ENCODE measurements at places on chromosomes 3 and 15.

GRCh38 chr3:50192689-50193141 is 1.3 kb downstream of the GNAT1 start:
- peak; percentile 64 for DNase-seq

DNA sequence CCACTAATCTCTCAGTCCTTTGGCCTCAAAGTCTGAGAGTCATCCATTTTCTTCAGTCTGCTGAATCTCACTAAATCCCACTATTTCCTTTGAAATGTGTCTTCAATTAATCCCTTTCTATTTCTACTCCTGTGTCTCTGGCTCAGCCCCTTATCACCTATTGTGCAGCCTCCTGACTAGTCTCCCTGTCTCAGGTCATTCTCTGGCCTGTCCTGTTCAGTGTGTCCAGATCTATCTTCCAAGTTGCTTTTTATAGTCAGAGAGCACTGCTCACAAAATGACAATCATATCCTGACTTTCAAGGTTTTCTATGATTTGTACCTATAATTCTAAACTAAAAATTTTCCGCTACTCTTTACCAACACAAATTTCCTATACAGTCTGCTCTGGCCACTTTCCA is 7.6 kb downstream of the ROPN1 start:
- DNase-seq, result no peak

DNA sequence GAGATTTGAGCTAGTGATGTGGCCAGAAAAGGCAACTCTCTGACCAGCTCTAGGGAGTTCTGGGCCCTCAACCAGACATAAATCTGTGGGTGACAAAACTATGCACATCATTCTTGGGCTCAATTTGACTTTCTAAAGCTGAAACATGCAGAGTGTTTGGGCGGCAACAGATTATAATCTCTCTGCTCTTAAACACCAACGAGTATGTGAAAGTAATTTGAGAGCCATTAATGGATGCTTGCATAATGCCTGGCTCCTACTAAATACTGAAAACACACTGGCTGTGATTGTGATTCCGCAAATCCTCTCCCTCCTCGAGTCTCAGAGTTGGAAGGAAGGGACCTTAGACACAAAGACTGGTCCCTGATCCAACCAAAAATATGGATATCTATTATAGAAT is 186.7 kb downstream of the UACA start:
- DNase-seq, result no peak

- DNase-seq, result peak; percentile 12
These were observed 79.0 kb upstream of the DCLK3 start for GRCh38 chr3:36843065-36844051.

DNA sequence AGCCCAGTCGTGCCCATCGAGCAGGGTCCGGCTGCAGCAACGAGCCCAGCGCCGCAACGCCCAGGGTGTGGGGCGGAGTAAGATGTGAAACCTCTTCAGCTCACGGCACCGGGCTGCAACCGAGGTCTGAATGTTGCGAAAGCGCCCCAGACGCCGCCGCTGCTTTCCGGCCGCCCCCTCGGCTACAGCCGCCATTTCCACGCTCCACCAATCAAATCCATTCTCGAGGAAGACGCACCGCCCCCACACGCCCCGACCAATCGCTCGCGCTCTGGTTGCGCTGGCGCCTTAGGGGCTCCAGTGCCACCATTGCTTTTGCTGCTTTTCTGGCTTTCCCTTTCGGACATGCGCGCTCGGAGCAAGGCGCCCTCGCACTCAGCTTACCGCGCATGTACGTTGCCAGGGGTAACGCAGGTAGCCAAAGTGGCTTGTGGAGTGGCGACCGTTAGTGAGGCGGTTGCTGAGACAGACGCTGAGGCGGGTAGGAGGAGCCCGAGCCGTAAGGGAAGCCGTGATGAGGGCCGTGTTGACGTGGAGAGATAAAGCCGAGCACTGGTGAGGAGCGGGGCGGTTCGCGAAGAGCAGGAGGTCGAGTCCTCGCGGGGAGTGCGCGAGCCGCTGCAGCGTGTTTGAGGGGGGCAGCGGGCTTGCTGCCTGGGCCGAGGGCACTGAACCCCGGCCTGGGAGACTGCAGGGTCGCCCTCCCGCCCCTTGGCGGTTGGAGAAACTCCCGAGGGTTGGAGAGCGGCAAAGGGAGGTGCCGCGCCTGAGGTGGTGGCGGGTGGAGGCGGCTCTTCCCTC is at the start of the genes IFT122 and MBD4:
Gene IFT122, plus strand, starts transcription at position 408 of the 801 bp plus-strand sequence. Its CDS starts 107 bp downstream, at position 515.
Gene MBD4, minus strand, starts transcription at position 132 of the 801 bp plus-strand sequence. Its CDS starts 115 bp downstream, at position 17.
- DNase-seq, result peak; percentile 98

DNA sequence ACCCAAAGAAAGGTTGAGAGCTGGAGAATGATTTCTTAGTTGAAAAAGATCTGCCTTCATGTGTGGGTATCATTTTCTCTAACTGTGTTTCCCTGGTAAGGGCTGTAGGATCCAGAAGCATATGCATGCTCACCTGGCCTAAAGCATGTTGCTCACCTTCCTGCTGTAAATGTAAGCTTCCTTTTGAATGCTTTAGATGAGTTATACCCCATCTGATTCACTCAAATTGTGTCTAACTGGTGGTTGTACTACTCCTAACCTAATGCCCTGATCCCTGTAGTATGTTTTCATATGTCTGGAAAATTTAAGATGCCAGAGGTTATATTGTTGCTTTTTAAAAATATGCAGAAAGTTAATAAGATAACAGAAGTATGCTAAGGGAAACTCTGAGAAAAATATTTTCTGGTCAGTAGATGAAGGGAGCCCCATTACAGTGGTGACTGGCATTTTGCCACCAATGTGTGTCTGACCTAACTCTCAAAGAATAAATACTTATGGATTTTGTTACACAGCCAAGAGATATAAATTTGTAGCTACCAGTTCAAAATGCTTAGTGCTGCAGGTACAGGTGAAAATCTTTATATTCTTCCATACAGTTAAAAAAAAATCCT is 7.7 kb downstream of the FILIP1L start:
- no peak for DNase-seq

DNA sequence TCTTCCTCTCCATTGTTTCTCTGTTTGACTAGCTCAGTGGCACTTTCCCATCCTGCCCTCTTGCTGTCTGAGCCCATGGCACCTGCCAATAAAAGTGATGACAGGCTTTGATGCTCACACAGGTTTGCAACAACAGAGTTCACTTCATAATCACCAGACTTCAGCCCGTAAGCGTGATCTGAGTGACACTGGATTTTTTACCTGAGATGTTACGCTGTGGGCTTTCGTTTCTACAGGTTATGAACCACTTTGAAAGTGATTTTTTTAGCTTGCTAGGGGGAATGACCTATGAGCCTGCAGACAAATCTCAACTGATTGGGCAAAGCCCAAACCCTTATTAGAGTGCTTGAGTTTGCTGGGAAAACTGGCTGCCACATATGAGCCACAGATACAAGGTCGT is 173.9 kb upstream of the ICE2 start:
- no peak for DNase-seq

- no peak for DNase-seq
These were observed 115.2 kb upstream of the PLCL2 start for GRCh38 chr3:16769525-16769924.

GRCh38 chr3:116141724-116142123 is 303.6 kb downstream of the LSAMP start:
- DNase-seq, result no peak

GRCh38 chr3:9617056-9617455 is 32.2 kb upstream of the MTMR14 start:
- DNase-seq, result no peak
